Lung (tissue), 17 donors: ENCODE measurements at places on chromosomes 2 and 18. TPM values are rescaled to one million over a fixed set of nuclear protein-coding genes. Genes with fewer than 3 reads are reported as not detected.

DNA sequence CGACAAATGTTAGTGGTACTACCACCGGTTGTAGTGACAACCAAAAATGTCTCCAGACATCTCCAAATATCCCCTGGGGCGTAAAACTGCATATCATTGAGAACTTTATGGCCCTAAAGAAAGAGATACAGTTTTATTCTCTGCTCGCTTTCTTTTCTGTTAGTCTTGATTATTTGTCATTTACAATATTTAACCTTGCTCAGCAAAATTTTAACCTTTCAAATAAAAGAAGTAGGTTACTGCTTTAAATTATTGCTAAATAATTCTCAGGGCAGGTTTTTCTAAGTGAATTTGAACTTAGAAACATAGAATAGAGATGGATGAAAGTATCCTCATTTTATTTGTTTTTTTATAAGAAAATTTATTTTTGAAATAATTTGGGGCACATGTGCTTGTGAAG is 67.9 kb downstream of the BMPR2 start:
- DNase-seq: no peak
- H3K4me3 ChIP-seq: no peak overlapping the region
- peaks cover 8% of the 10 kb centered on the region for H3K4me1 ChIP-seq
- no peaks in the 10 kb centered on the region for H3K27me3 ChIP-seq
- H3K27ac ChIP-seq: no peak overlapping the region

- no peak overlapping the region for H3K27ac ChIP-seq
- no peaks in the 10 kb centered on the region for H3K27me3 ChIP-seq
- DNase-seq: no peak
- H3K4me3 ChIP-seq: no peak overlapping the region
- H3K36me3 ChIP-seq: no peaks in the 10 kb centered on the region
Measured at GRCh38 chr2:113117541-113118262, 9.7 kb upstream of the IL1RN start.

- H3K4me1 ChIP-seq: peaks cover 16% of the 10 kb centered on the region
- no peak for DNase-seq
- no peak overlapping the region for H3K27ac ChIP-seq
- H3K36me3 ChIP-seq: no peaks in the 10 kb centered on the region
Measured at GRCh38 chr2:8482432-8482831, 199.4 kb upstream of the ID2 start.

DNA sequence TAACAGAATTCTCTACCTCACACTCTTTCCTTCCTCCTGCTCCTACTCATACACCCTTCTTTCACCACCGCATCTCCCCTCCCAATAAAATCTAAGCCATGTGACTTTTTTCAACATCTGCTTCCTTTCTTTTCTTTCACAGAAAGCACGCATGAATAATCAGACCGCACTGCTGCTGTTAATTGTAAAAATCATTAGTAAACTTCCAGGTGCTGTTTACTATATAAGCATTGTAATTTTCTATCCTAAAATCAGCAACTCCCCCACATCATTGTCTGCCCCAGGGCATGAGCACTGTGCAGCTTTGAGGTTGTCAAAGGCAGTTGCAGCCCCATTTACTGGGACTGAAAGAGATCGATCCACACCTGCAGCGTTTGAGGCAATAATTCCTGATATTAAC is 782.6 kb upstream of the ID2 start:
- no peak overlapping the region for H3K27ac ChIP-seq
- H3K27me3 ChIP-seq: no peaks in the 10 kb centered on the region
- no peak for DNase-seq
- H3K4me1 ChIP-seq: no peaks in the 10 kb centered on the region
- H3K4me3 ChIP-seq: no peak overlapping the region
- no peaks in the 10 kb centered on the region for H3K36me3 ChIP-seq

- H3K4me1 ChIP-seq: no peaks in the 10 kb centered on the region
- H3K36me3 ChIP-seq: no peaks in the 10 kb centered on the region
- no peaks in the 10 kb centered on the region for H3K27me3 ChIP-seq
Measured at GRCh38 chr2:176753752-176754474, 458.7 kb upstream of the HNRNPA3 start.

DNA sequence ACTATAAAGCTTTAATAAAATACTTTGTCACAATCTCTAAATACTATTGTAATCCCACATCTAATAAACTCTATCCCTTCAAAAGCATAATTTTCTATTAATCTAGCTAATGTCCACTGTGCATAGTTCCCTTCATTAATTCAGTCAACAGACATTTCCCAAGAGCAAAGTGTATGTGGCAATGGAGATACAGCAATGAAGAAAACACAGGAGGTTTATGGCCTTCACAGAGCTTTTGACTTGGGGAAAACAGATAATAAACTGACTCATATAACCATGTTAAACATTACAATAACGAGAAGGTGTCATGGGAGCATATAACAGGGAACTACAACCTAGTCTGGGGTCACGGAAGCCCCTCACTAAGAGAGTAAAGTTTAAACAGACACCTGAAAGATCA is 86.3 kb downstream of the SPIRE1 start:
- H3K36me3 ChIP-seq: no peaks in the 10 kb centered on the region
- H3K4me1 ChIP-seq: peaks cover 4% of the 10 kb centered on the region
- no peak for DNase-seq

- H3K4me3 ChIP-seq: no peak within 1 kb of the TSS
- H3K27me3 ChIP-seq: peaks cover 63% of the 10 kb centered on the region
- H3K36me3 ChIP-seq: no peaks in the 10 kb centered on the region
- no peaks in the 10 kb centered on the region for H3K4me1 ChIP-seq
Measured at GRCh38 chr18:52339891-52340371, at the start of gene DCC. DCC (plus strand) TSS chr18:52340197; CDS start chr18:52340788, 591 bp downstream.

DNA sequence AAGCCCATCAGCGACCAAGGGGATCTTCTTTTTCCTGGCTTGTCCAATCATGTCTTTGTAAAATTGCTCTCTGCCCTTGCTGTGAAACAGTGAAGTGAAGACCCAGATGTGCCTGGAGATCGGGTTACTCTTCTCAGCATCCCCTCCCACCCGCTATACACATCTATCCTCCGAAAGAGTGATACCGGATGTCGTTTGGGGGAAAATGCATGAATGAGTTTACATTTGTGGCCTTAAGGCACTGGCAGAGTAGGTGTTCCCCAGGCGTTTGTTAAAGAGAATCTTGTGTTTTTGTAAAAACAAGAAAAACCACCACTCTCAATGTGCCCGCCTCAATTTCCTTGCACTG is 528.3 kb downstream of the CMPK2 start:
- H3K27ac ChIP-seq: no peak overlapping the region
- no peaks in the 10 kb centered on the region for H3K4me1 ChIP-seq
- H3K36me3 ChIP-seq: no peaks in the 10 kb centered on the region
- H3K27me3 ChIP-seq: no peaks in the 10 kb centered on the region
- H3K4me3 ChIP-seq: no peak overlapping the region

- no peaks in the 10 kb centered on the region for H3K27me3 ChIP-seq
- no peak overlapping the region for H3K4me3 ChIP-seq
- no peak for DNase-seq
- H3K4me1 ChIP-seq: peaks cover 38% of the 10 kb centered on the region
Measured at GRCh38 chr2:236972491-236973342, 113.0 kb upstream of the COPS8 start.

DNA sequence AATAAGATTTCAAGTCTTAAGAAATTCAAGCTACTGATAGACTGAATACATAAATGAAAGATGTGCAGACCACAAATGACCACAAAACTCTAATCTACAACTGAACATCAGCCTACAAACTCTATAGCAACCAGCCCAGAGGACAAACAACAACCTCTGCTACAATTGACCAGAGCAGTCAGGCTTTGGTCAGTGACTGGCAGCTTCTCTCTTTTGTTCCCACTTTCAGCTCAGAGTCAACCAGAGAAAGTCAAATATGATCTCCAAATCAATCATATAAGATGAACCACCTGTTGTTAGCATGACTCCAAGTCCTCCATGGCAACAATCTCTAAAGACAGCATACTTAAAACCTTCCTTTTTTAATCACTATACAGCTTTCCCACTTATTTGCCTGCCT is 996.2 kb downstream of the SUCLG1 start:
- DNase-seq: no peak
- no peaks in the 10 kb centered on the region for H3K27me3 ChIP-seq
- no peak overlapping the region for H3K27ac ChIP-seq
- no peaks in the 10 kb centered on the region for H3K36me3 ChIP-seq

GRCh38 chr2:232476045-232476444 is 11.6 kb downstream of the ECEL1 start:
- H3K27me3 ChIP-seq: peaks cover 8% of the 10 kb centered on the region
- H3K4me3 ChIP-seq: no peak overlapping the region
- no peaks in the 10 kb centered on the region for H3K36me3 ChIP-seq

GRCh38 chr2:74328074-74328473 is 15.1 kb downstream of the SLC4A5 start:
- H3K27ac ChIP-seq: no peak overlapping the region
- peaks cover 3% of the 10 kb centered on the region for H3K36me3 ChIP-seq
- H3K4me3 ChIP-seq: no peak overlapping the region
- H3K4me1 ChIP-seq: no peaks in the 10 kb centered on the region
- H3K27me3 ChIP-seq: no peaks in the 10 kb centered on the region

GRCh38 chr2:120253021-120253882 is 600 bp downstream of the RALB start:
- DNase-seq: peak; percentile 88
- no peaks in the 10 kb centered on the region for H3K36me3 ChIP-seq
- H3K4me3 ChIP-seq: peak overlapping the region; percentile 83
- peaks cover 45% of the 10 kb centered on the region for H3K4me1 ChIP-seq
- no peaks in the 10 kb centered on the region for H3K27me3 ChIP-seq

DNA sequence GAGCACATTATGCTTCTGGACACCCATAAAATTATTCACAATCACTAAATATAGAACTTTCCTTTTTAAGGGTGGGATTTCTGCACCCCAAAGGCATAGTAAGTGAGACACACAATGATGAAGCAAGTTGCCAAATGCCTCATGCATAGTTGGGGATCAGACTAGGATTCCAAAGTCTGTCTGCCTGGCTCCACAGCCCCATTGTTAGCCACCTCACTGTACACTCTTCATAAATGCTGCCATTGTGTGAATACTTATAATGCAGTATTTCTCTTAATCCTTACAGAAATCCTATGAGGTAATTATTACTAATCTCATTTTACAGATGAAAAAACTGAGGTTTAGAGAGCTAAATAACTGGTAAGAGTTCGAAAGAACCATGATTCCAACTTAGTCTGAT is 738.6 kb downstream of the ERBB4 start:
- H3K27ac ChIP-seq: no peak overlapping the region
- no peak for DNase-seq
- no peaks in the 10 kb centered on the region for H3K4me1 ChIP-seq
- H3K36me3 ChIP-seq: no peaks in the 10 kb centered on the region
- no peaks in the 10 kb centered on the region for H3K27me3 ChIP-seq
- H3K4me3 ChIP-seq: no peak overlapping the region

GRCh38 chr2:235960716-235961640 is 207.2 kb downstream of the GBX2 start:
- no peak for DNase-seq
- H3K4me1 ChIP-seq: no peaks in the 10 kb centered on the region
- no peaks in the 10 kb centered on the region for H3K27me3 ChIP-seq
- no peak overlapping the region for H3K27ac ChIP-seq
- H3K4me3 ChIP-seq: no peak overlapping the region

DNA sequence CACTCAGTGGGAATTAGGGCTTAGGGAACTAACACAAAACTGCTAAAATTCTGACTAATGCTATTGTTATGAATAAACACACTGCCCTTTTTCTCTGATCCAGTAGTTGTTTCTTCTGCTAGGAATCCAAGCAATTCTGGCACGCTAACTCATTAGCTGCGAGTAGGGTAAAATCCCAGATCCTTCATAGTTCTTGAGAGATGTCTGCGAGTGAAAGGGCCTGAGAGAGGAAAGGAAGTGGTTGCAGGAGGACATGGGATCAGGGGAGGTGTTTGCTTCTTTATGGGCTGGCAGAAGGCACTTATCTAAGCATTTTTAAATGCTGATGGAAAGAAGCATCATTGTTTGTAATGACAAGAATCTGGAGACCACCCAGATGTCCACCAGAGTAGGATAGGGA is 9.4 kb downstream of the MAP3K19 start:
- no peak for DNase-seq
- no peak overlapping the region for H3K27ac ChIP-seq
- no peaks in the 10 kb centered on the region for H3K36me3 ChIP-seq
- no peak overlapping the region for H3K4me3 ChIP-seq
- no peaks in the 10 kb centered on the region for H3K27me3 ChIP-seq

DNA sequence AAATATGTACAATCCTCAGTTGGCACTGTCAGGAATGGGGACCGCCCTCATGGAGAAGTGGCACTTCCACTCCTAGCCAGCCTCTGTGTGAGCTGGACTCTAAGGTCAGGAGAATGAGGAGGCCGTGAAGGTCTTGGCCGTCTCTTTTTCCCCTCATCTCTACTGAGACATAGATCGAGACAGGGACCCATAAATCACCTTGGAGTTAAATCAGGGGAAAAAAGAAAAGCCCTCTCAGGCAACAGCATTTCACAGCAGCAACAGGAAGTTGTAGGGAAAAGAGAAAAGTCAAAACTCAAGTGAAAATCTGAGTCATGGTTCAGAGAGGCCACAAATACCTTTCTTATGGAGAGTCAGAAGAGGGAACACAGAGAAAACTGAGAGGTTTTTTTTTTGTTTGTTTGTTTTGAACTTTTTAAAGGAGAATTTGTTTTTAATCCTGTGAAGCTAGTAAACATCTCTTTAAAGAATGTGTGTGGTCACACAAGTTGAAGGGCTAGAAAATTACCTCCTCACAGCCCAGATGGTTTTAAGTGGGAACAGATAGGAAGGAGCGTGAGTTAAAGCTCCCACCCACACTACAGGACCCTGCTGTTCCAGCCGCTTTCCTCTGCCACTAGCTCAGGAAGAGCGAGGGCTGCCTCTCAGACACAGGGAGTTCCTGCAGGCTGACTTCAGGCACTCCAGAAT is 30.6 kb upstream of the CYP1B1 start:
- H3K36me3 ChIP-seq: no peaks in the 10 kb centered on the region
- DNase-seq: peak; percentile 54
- H3K4me3 ChIP-seq: no peak overlapping the region

DNA sequence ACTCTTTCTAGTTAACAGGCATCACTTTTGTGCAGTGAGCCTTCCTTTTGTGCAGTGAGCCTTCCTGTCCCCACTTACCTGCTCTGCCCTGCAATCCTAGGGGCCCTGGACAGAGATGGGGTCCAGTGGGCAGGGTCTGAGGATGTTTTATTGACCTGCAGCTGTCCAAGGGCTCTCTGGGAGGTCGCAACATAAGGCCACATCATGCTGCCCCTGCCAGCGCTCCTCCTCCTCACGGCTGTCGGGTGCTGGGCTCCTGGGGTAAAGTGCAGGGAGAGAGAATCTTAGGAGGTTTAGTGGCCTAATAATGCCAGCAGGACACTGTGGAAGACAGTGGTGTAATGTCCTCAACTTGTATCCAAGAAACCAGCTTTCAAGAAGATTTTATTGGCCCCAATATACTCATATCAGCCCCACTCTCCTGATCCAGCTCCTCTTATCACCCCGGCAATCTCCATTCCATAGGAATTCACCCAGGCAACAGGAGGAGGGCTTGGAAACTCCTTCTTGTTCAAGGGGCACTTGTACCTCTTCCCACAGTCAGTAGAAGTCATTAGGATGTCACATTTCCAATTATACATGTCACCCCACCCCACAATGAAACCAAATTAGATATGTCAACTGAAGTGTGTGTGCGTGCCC is 41.9 kb upstream of the ASB18 start:
- H3K4me3 ChIP-seq: no peak overlapping the region
- H3K27ac ChIP-seq: no peak overlapping the region
- no peaks in the 10 kb centered on the region for H3K36me3 ChIP-seq
- H3K27me3 ChIP-seq: peaks cover 3% of the 10 kb centered on the region
- H3K4me1 ChIP-seq: no peaks in the 10 kb centered on the region
- no peak for DNase-seq

- peaks cover under 1% of the 10 kb centered on the region for H3K4me1 ChIP-seq
- peaks cover 2% of the 10 kb centered on the region for H3K36me3 ChIP-seq
- H3K27me3 ChIP-seq: peaks cover 4% of the 10 kb centered on the region
- no peak overlapping the region for H3K27ac ChIP-seq
- DNase-seq: no peak
Measured at GRCh38 chr2:70931376-70932000, 4.2 kb upstream of the ATP6V1B1 start.

Gene OXER1
- total RNA-seq: 1.7 TPM

Gene SIX3
- not detected for total RNA-seq

Gene PTPRN
- 2.6 TPM for total RNA-seq

Gene C1QL2
- 0.31 TPM for total RNA-seq

Gene SEMA4C
- 34.7 TPM for total RNA-seq
